ENCODE measurements at places on chromosomes 3 and 15.

DNA sequence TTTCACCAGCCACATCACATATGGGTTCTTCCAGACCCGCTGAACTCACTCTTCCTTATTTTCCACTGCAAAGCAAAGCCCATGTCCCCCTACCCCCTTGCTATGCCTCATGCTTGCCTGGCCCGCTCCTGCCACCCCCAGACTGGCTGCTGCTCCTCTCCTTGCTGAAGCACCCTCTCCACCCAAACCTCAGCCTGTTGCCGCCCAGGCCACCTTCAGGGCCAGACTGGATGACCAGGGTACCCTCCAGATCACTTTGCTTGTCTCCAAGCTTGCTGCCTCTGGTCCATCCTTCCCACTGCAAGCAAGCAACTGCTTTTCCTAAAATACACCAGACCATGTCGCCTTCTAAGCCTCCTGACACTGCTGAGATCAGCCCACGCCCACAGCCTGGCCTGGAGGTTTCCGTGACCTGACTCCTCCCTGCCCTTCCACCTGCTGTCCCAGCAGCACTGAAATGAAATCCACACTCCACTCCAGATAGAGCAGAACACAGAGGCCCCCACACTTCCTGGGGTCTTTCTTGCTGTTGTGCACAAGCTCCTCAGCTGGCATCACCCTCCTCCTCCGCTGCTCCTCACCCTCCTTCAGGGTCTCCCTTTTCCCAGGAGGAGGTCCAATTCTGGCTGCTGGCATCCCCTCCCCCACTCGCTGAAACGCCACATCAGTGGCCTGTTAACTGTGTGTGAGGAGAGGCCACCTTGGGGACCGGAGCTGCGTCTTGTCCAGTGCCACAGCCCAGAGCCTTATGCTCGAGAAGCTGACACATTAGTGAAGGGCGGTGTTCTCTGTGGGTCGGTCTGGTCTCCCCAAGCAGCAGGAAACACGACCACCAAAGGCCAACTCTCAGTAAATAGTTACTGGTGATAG, 99.1 kb downstream of the ADCY5 start:
- DNase-seq, result no peak

GRCh38 chr3:60010781-60011180, 961.0 kb upstream of the CFAP20DC start:
- DNase-seq, result no peak

DNA sequence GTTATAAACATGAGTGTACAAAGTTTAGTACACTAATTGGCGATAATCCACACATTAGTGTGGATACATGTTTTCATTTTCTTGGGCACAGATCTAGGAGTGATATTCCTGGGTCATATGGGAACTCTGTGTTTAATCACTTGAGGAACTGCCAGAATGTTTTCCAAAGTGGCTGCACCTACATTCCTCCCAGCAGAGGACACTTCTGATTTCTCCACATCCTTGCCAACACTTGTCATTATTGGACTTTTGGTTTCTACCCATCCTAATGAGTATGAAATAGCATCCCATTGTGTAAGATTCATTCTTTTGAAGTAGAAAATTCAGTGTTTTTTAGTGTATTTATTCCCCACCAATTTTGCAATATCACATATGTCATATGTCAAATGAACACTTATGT, 53.6 kb downstream of the CFAP92 start:
- no peak for DNase-seq

GRCh38 chr15:39172380-39173281, 408.2 kb upstream of the THBS1 start:
- DNase-seq, result peak; percentile 75

DNA sequence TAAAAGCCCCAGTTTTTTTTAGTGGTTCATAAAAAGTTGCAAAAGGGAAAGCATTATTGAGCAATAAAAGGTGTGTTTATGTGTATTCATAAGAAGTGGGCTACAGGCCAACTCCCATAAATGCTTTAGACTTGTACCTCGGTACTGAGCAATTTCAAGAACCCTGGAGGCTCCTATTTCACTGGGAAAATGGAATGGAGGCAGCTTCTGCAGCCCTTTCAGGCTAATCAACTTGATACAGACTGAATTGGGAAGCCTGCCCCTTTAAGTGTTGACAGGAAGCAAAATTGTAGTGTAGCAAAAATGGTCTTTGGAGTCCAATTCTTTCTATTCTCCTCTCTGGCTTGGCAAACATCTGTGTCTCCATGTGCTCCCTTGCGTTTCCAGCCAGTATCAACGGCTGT, 118.8 kb downstream of the ECT2 start:
- peak; percentile 34 for DNase-seq

- DNase-seq, result no peak
Observed at GRCh38 chr3:113252553-113252952, 41.2 kb downstream of the BOC start.

GRCh38 chr3:189638276-189639031, 7.3 kb downstream of the TP63 start:
- no peak for DNase-seq

DNA sequence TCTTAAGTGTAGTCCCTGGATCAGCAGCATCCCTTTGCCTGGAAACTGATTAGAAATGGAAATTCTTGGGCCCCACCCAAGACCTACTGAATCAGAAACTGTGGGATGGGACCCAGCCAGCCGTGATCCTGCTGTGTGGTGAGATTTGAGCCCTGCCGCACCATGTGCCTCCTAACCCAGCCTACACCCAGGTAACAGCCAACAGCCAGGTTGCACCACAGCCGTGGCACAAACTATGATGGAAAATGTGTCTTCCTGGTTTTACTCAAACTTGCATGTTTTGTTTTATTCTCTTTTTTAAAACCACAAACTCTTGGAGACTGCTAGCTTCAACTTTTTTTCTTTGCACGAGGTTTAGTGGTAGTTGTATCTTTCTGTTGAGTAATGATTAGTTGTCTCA, 2.6 kb downstream of the LIMD1 start:
- DNase-seq, result no peak

DNA sequence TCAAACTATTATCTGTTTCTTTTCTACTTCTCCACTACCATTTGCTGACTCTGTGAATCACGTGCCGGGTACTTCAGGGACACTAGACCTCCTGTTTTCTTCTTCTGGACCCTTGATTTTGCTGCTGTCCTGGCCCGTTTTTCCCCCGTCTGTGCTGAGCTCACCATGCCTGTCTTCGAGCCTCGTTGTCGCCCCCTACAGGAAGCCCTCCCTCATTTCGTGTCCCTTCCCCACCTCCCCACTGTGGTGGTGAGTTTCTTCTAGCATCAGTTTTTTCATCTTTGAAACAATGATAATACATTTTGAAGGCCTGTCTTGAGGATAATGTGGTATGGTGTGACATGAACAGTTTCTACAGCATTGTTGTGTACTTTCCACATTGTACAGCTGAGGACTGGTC, 12.8 kb downstream of the GABRG3 start:
- no peak for DNase-seq

DNA sequence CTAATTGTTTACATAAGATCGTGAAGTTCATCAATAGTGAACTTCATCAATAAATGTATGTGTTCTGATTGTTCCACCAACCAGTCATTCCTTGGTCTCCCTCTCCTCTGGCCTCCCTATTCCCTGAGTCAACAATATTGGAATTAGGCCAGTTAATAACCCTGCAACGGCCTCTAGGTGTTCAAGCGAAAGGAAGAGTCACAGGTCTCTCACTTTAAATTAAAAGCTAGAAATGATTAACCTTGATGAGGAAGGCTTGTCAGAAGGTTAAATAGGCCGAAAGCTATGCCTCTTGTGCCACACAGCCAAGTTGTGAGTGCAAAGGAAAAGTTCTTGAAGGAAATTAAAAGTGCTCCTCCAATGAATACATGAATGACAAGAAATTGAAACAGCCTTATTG, 89.4 kb upstream of the ACKR4 start:
- DNase-seq, result peak; percentile 45

GRCh38 chr3:13533885-13534301, 15.0 kb upstream of the FBLN2 start:
- DNase-seq, result peak; percentile 32

- no peak for DNase-seq
Observed at GRCh38 chr15:70093070-70093469, 4.6 kb downstream of the TLE3 start.

GRCh38 chr3:156483426-156483825, 71.5 kb downstream of the SSR3 start:
- DNase-seq, result no peak

GRCh38 chr3:134839422-134839821, 44.4 kb downstream of the EPHB1 start:
- no peak for DNase-seq

- no peak for DNase-seq
Observed at GRCh38 chr3:136667081-136667480, 85.1 kb downstream of the STAG1 start.

GRCh38 chr3:134419214-134419959, 45.1 kb upstream of the AMOTL2 start:
- DNase-seq, result peak; percentile 66

GRCh38 chr3:152611905-152612304, 223.0 kb upstream of the P2RY1 start:
- DNase-seq, result no peak

DNA sequence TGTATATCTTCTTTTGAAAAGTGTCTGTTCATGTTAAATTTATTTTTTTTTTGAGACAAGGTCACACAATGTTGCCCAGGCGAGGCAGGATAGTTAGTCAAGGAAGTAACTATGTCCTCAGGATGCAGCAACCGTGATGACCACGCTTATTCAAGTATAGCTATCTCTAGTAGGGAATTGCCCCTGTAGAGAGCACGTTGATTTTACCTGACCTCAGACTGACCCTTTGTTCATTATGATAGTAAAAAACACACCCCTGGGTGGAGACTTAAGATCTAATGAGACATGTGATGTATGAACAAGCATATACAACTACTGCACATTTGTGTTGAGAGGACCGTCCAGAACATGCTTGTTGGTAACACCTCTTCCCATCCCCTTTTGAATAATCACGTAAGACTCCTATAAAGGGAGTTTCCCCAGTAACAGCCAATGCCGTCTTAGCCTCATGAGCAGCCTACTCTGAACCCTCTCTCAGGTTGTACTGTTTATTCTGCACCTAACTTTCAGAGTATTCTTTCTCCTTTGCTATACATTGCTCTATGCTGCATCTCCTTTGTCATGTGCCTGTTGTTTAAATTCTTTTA, 32.9 kb downstream of the ZNF621 start:
- DNase-seq, result no peak

DNA sequence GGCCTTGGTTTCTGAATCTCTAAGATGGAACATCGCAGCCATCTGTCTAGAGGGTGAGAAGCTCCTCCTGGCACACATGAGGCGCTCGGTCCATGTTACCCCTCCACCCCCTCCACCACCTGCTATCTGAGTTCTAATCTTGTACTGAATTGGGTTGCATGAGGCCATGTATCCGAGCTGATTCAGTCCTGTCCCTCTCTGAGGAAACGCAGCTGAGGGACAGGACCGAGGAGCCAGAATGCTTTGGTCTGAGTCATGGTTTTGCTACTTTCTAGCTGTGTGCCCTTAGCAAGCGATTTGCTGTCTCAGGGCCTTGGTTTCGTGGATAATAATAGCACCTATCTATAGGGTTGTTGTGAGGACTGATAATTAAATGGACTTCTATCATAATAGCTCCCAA, 87.8 kb upstream of the SEC13 start:
- DNase-seq, result no peak

GRCh38 chr3:171419457-171419856, 40.7 kb downstream of the TNIK start:
- no peak for DNase-seq

DNA sequence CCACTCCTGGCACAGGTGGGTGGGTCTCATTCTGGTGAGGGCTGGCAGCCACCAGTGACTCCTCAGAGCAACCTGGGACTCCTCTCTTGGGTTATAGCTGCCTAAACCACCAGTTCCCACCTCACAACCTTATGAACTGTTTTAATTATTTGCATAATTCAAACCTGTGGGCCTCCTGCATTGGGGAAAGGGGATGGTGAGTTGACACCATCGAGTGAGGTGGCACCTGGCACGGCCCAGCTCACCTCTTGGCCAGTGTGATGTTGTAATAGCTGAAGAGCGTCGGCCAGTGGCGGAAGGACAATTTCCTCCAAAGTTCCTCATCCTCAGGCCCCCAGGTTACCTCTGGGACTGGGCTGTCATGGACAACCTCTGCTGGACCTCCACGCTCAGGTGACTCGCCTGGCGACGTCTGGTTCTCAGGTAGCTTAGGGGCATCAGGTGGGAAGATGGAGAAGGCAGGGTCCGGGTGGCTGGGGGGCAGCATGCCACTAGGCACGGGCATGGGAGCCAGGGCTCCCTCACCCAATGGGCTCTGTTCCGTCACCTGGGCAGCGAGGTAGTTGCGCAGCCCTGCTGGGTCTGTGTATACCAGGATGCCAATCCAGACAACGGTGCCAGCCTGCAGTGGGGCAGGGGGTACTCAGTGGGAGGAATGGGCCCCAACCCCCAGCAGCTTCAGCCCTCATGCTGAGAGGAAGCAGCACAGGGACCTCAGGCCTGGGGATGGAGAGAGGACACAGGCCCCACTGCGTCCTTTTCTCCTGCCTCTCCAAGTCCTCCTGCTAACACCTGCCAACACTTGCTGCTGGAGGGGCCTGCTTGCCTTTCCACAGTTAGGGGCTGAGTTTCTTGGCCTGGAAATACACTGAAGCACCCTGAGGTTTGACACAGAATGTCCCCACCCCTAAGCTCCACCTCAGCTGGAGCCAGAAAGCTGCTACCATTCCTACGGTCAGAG, 38.5 kb downstream of the PTPN23 start:
- no peak for DNase-seq

DNA sequence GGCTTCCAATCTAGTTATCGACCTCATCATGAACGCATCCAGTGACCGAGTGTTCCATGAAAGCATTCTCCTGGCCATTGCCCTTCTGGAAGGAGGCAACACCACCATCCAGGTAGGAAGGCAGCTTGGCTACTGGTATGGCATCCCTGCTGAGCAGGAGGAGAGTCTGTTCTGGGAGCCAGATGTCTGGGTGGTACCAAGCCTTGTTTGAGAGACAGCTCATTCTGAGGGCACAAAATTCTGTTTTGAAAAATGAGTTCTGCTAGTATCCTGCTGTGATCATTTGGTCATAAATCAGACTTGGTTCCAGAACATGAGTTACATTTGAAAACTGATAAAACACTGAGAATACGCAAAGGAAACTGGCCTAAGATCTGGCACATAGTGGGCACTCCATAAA, 242.1 kb downstream of the ITPR1 start:
- DNase-seq, result no peak

DNA sequence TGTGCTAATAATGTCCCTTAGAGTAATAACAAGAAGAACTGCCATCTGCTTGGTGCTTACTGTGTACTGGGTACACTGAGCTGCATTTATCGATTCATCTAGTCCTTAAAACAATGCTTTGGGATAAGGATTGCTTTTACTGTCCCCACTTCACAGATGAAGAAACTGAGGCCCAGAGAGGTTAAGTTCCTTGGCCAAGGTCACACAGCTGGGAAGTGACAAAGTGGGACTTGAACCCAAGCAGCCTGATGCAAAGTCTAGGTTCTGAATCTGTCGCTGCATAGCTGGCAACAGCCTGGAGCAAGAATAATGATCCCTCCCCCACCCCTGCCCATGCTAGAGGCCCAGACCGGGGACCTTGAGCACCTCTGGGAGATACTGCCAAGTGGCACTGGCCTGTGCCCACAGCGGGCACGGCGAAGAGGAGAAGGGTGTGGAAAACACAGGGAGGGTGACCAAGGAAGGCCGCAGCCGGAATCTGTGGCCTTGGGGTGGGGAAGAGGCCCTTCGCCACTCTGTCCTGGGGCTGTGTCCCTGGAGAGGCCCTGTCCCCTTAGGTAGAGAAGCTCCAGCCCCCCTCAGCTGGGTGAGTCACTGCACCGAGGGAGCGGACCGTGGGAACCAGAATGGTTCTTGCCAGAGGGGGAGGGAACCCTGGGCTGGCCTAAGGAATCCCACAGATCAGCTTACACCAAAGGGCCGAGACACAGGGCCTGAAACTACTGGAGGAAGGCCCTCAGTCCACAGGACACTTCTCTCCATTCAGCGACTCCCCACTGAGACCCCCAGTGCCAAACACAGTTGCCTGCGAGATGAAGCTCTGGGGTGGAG, 3.5 kb downstream of the PLXND1 start:
- peak; percentile 89 for DNase-seq
